ENCODE measurements at places on chromosomes 12 and 14. TPM values are rescaled to one million over a fixed set of nuclear protein-coding genes. Genes with fewer than 3 reads are reported as not detected.

Gene RFX4
- total RNA-seq, result not detected

Gene TAS2R46
- total RNA-seq, result 0.82 TPM

Gene INSM2
- total RNA-seq, result not detected

Gene AQP5
- 0.26 TPM for total RNA-seq

Gene KLRC2
- total RNA-seq, result not detected

Gene ESR2
- not detected for total RNA-seq

Gene CMA1
- total RNA-seq, result not detected

Gene MGP
- total RNA-seq, result 0.26 TPM

Gene CACNA2D4
- 0.28 TPM for total RNA-seq

Gene B4GALNT1
- 1.3 TPM for total RNA-seq

Gene PMCH
- not detected for total RNA-seq

Gene KLRG1
- total RNA-seq, result 2.1 TPM

Gene KRT2
- not detected for total RNA-seq

Gene LRFN5
- total RNA-seq, result 13.3 TPM

Gene MAP1LC3B2
- not detected for total RNA-seq

Gene GLS2
- 0.21 TPM for total RNA-seq

Gene KCNH3
- 0.15 TPM for total RNA-seq

Gene TMEM120B
- total RNA-seq, result 10.3 TPM

Gene LRRC43
- total RNA-seq, result 0.31 TPM

Gene CPM
- total RNA-seq, result 3.6 TPM

DNA sequence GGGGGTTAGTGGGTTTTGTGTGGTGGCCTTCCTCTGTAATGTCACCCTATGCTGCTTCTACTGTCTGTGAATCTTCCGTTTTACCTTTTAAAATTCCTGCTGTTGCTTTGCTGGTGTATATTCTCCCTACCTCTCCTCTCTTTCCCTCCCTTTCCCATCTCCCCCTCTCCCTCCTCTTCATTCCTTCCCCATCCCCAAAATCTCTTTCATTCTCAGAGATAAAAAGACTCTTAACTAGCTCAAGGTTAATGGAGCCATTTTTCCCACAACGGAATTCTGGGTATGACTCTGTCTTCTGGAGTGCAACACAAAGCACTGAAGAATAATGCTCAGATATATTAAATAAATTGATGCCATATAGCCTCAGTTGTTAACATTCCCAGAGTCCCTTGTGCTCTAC, 148.1 kb downstream of the EGLN3 start:
- DNase-seq, result no peak

GRCh38 chr14:104784218-104784568, 11.4 kb downstream of the AKT1 start:
- DNase-seq, result no peak

DNA sequence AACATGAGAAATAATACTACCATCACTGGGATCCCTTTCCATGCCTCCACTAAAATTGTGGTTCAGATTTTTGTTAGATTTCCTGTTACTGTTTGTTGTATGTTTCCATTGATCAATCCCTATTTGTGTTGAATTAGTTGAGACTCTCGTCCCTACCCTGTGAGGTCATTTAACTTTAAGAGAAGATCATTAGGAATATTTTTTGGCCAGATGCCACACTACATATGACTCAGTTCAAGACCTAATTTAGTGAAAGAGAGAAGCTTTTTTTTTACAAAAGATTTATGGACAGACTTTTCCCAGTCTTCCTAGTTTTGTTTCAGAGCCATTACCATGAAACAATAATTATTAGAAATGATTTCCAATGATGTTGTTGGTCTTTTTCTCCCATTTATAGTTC, 35.5 kb downstream of the CPSF6 start:
- no peak for DNase-seq

- DNase-seq, result no peak
Measured at GRCh38 chr12:20601668-20602280, 93.4 kb upstream of the SLCO1C1 start.

DNA sequence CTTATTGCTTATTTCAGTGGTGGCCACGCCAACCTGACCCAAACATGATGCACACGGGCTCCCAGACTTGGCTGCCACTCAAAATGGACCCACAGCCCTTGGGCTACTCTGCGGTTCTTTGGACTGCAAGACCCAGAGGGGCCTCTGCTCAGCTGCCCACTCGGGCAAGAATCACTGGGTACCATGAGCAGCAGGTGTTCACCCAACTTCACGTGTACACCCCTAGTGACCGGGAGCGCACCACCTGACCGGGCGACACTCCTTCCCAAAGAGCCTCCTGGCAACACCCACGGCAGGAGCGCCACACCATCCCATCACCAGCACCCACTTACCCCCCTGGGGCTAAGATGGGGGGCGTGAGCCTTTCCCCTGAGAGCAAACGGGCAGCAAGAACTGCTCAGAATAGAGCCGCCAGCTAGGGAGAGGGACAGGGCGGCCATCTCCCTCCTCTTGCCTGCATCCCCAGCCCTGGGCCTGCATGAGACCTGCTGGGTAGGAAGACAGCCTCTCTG, 32.0 kb downstream of the CCNK start:
- DNase-seq, result no peak

DNA sequence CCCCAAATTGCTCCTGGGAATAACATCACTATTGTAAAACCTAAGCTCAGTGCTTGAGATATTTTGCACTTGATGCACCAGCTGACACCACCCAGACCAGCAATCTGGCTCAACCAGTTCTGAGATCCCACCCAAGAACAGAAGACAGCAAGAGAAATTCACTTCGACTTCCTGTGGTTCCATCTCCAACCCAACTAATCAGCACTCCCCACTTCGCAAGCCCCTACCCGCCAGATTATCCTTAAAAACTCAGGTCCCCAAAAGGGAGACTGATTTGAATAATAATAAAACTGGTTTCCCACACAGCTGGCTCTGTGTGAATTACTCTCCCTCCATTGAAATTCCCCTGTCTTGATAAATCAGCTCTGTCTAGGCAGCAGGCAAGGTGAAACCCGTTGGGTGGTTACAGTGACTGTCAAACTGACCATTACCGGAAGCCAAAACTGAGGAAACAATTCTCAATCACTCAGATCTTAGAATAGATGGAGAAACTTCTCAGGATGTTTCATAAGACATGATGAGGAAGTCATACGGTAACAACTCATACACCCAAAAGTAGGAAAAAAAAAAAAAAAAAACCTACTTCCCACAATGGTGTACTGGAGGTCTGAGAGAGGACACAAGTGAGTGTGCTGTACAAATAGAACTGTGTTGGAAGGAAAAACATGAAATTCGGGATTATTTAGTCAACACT, 92.4 kb downstream of the TMTC1 start:
- no peak for DNase-seq

- DNase-seq, result no peak
Measured at GRCh38 chr12:106125351-106126095, 13.2 kb downstream of the NUAK1 start.

- no peak for DNase-seq
Measured at GRCh38 chr14:68477461-68478085, 315.3 kb downstream of the ZFP36L1 start.

GRCh38 chr12:78645956-78646355, 218.6 kb upstream of the SYT1 start:
- DNase-seq, result no peak

GRCh38 chr12:72273499-72273837, 1.3 kb downstream of the TRHDE start:
- peak; percentile 13 for DNase-seq

- DNase-seq, result no peak
Measured at GRCh38 chr14:52342849-52343596, 28.9 kb downstream of the PTGER2 start.

DNA sequence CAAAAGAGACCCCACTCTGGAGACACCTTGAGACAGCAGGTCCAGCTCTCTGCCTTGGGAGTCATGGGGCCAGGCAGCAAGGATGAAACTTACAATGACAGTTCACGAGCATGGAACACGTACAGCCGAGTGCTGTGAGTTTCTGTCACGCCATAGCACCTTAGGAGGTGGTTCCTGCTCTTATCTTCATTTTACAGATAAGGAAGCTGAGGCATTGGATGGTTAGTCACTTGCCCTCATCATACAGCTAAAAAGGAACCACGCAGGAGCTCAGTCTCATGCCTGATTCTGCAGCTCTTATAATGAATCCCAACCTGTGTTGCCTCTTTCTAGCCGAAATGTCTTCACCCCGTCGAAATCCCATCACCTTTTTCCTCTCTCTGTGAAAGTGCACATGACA, 39.9 kb downstream of the C14orf132 start:
- no peak for DNase-seq

DNA sequence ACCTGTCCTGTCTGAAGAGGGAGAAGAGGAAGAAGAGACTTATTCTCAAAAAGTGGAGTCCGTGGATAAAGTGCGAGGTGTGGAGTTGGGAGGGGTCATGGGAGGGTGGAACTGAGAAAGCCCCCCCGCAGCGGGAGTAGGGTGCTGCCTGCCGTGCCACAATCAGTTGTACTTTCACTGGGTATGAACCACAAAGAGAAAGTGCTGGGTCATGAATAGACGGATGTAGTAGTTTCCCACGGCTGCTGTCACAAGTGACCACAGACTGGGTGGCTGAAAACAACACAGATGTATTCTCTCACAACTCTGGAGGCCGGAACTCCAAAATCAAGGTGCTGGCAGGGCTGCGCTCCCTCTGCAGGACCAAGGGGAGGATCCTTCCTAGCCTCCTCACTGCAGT, 5.5 kb downstream of the DNAH10 start:
- DNase-seq, result no peak

- DNase-seq, result no peak
Measured at GRCh38 chr12:111271674-111272418, 97.0 kb downstream of the PHETA1 start.

- no peak for DNase-seq
Measured at GRCh38 chr12:82696543-82696942, 9.8 kb downstream of the TMTC2 start.

- no peak for DNase-seq
Measured at GRCh38 chr12:115806000-115806399, 471.5 kb downstream of the MED13L start.

GRCh38 chr14:101875041-101875726, 89.2 kb upstream of the DYNC1H1 start:
- DNase-seq, result no peak

- DNase-seq, result no peak
Measured at GRCh38 chr12:111993292-111994150, 19.4 kb downstream of the TMEM116 start.

DNA sequence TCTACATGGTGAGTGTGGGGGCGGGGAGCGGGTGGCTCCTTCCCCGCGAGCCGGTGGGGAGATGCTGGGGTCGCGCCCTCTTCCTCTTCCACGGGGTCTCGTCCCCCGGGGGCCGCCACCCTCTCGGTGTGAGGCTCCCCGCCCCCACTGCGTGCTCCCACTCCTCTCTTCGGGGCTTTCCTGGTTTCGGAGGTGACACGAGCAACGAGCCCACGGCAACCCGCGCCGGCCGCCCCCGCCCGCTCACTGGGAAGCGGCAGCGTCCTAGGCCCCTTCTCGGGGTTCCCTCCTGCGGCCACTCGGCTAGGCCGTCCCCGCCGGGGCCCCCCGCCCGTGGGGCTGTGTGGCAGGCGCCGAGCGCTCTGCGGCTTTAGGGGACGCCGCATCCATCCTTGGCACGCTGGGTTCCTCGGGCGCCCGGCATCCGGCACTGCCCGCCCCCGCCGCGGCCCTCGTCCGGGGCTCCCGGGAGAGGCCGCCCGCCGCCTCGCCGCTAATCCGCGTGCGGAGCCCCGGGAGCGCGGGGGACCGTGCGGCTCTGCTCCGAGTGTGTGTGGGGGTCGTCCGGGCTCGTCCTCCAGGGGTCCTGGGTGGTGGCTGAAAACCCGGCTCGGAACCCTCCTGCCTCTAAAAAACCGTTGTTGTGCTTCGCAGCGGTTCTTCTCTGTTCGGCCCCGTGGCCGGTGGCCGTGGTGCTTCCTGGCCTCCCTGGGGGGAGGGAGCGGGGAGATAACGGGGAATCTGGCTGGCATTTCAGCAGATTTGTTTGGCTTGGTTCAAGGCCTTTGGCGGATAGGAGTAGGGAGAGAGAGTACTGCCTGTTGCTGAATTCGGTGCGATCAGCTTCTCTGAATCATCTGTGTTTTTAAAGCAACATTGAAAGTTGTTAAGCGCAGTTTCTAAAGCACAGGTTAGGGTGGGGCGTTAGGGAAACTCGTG, 1.0 kb downstream of the PCNX1 start:
- peak; percentile 57 for DNase-seq

- no peak for DNase-seq
Measured at GRCh38 chr14:22830443-22831010, 840 bp downstream of the MRPL52 start.

DNA sequence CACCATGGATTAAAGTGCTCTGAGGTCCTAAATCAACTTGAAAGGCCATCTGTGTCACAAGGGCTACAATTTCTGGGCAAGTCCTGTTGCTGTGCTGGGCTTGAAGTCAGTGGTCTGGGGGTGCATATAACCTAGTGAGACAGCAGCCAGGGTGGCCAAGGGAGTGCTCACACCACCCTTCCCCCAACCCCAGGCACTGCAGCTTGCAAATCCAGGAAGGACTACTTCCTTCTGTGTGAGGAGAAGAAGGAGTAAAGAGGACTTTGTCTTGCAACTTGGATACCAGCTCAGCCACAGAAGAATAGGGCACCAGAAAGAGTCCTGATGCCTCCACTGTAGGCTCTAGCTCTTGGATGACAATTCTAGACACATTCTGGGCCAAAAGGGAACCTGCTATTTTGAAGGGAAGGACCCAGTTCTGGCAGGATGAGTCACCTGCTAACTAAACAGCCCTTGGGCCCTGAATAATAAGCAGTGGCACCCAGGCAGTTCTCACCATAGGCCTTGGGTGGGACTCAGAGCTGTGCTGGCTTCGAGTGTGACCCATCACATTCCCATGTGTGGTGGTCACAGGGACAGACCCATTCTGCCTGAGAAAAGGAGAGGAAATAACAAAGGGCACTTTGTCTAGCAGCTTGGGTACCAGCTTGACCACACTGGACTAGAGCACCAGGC, 32.6 kb upstream of the DHRS7 start:
- DNase-seq, result no peak

DNA sequence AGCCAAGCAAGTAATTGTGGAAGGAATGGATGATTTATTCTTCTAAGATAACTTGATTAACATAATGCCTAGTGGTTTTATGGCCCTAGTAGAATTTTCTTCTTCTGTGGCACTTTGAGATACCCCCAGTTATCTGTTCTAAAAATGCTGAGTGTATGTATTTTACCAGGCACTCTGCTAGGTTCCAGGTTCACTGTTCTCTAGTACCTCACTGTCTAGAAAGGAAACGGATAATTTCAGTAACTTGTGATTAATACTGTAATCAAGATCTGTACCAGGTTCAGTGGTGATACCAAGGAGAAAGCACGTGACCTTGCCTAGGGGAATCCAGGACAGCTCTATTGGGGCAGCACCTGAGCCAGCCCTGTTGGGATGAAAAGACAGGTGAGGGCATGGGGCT, 8.0 kb downstream of the ANO6 start:
- no peak for DNase-seq

DNA sequence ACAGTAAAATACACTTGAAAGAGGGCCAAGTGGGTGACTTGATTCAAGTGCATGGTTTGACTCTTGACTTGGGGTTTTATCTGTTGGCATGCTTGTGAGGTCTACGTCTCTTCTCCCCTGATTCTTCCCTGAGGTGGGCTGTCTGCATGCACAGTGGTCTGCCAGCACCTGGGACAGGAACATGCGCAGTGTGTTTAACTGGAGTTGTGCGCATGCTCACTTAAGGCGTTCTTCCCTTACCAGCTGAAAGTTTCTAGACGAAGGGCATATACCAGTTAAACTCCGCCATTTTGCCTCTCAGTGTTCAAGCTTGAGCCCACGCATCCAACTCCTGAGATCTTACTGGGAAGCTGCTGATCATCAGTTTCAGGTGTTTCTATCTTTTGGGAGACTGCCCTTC, 38.5 kb downstream of the GLRX5 start:
- no peak for DNase-seq

GRCh38 chr12:92340441-92341064, 194.9 kb upstream of the BTG1 start:
- no peak for DNase-seq
